ENCODE measurements at places on chromosomes 13 and 19. TPM values are rescaled to one million over a fixed set of nuclear protein-coding genes. Genes with fewer than 3 reads are reported as not detected.

Gene ZNF805
- 30.8 TPM for total RNA-seq

Gene FOSB
- 11.1 TPM for total RNA-seq

Gene B3GNT8
- total RNA-seq: 1.7 TPM

Gene PRSS57
- not detected for total RNA-seq

Gene APOE
- total RNA-seq: 43.1 TPM

Gene CEACAM7
- total RNA-seq: 0.24 TPM

Gene CCL25
- not detected for total RNA-seq

Gene FAM124A
- total RNA-seq: not detected

Gene ZNF99
- not detected for total RNA-seq

Gene MEF2B
- 0.21 TPM for total RNA-seq

Gene CLC
- total RNA-seq: not detected

Gene TEX26
- total RNA-seq: not detected

Gene ZSCAN1
- total RNA-seq: under 0.01 TPM

Gene SLITRK5
- total RNA-seq: under 0.01 TPM

Gene IGFL3
- total RNA-seq: not detected

Gene TMEM161A
- total RNA-seq: 34.1 TPM

Gene CFAP97D2
- not detected for total RNA-seq

Gene PINLYP
- total RNA-seq: 4.1 TPM

Gene LGALS14
- not detected for total RNA-seq

Gene HCST
- not detected for total RNA-seq

Gene KLK7
- total RNA-seq: 13.0 TPM

Gene ZNF665
- 2.6 TPM for total RNA-seq

Gene PODNL1
- 0.21 TPM for total RNA-seq

Gene KLK3
- under 0.01 TPM for total RNA-seq

Gene EBI3
- total RNA-seq: not detected

Gene LIM2
- not detected for total RNA-seq

Gene CLEC17A
- not detected for total RNA-seq

Gene PCSK4
- total RNA-seq: 3.4 TPM

Gene PDX1
- not detected for total RNA-seq

Gene TEAD2
- 35.2 TPM for total RNA-seq

Gene NOTCH3
- 141 TPM for total RNA-seq

Gene SDHAF1
- total RNA-seq: 26.9 TPM

Gene DMKN
- 75.0 TPM for total RNA-seq

Gene THSD8
- not detected for total RNA-seq

Gene PSG3
- total RNA-seq: not detected

Gene KCNC3
- under 0.01 TPM for total RNA-seq

Gene CCDC70
- not detected for total RNA-seq

Gene GIPC3
- not detected for total RNA-seq

Gene ZNF582
- total RNA-seq: 7.2 TPM

Gene SELENOV
- total RNA-seq: not detected

Gene GPR108
- total RNA-seq: 68.4 TPM

Gene LGALS7B
- 4,166 TPM for total RNA-seq

Measured in tracheal epithelial cell (primary cell).